Sigmoid colon (tissue), 7 donors: ENCODE measurements at places on chromosomes 5 and 9. TPM values are rescaled to one million over a fixed set of nuclear protein-coding genes. Genes with fewer than 3 reads are reported as not detected.

DNA sequence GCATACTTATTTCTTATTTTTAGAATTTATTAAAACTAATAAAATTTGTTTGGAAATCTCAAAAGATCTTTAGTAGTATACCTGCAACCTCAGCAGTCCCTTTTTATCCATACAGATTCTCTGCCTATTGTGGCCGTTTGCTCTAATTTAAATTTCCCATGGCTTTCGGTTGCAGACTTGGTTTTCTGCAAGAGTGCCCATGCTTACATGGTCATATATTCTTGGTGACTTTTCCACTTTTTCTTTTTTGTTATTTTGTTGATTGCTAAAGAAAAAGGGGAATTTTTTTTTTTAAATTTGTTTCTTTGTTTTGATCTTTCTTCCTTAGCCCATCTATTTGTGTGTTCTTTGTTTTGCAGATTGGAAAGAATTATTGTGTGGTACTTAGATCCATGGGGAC lies 20.6 kb downstream of the ZCCHC7 start:
- DNase-seq: no peak

- no peak for DNase-seq
These were observed 241.1 kb downstream of the GADD45G start for GRCh38 chr9:89845862-89846261.

GRCh38 chr5:10663489-10664179 lies 97.4 kb downstream of the DAP start:
- DNase-seq: peak; percentile 55

DNA sequence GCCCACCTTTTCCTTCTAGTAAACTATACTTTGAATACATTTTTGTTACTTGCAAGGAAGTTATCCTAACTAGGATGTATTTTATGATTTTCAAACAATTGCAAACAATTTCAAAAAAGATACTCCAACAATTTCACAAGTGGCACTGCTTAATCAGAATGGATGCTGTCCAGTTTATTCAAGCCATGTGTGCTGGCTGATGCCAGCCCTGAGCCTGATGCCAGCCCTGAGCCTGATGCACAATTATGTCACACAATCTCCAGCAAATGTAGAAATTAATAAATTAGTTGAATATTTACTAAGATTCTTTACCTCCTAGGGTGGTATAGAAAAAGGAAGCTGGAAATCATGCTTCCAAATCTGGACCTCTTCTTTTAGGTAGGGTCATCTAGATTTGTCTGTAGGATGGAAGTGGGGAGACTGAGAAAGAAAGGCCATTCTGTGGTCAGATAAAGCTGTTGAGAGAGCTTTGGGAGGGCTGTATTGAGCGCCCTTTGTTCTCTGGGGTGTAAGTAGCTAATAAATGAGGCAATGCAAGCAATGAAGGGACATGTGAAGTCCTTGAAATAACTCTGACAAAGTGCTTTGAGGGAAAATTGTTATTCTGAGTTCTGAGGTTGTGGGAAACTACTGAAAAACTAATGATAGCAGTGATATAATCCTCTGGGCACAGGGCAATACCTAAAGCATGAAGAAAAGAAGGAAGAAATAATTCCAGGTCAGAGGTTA lies 5.8 kb upstream of the C6 start:
- no peak for DNase-seq

Gene SH3TC2
- 2.3 TPM for total RNA-seq

GRCh38 chr5:27479859-27480258 lies 441.5 kb upstream of the CDH9 start:
- no peak for DNase-seq

Gene SMIM33
- not detected for total RNA-seq

Gene SOHLH1
- total RNA-seq: not detected

Gene IL12B
- total RNA-seq: not detected

DNA sequence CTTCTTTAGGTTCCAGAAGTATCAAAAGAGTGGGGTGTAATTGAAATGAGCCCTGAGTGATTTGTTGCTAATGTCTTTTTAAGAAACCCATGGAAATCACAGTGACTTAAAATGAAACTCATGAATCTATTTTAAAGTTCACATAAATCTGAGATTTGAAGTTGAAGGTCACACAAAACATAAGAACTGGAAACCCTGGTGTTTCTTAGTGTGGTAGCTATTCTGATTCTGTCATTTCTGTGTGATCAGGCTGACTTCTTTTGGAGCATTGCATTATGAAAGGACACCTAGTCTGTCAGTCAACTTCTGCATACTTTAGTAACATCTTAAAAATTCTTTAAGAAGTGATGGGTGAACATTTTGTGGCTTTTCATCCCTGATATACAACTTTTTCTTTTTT lies 448.8 kb downstream of the TLE4 start:
- no peak for DNase-seq

DNA sequence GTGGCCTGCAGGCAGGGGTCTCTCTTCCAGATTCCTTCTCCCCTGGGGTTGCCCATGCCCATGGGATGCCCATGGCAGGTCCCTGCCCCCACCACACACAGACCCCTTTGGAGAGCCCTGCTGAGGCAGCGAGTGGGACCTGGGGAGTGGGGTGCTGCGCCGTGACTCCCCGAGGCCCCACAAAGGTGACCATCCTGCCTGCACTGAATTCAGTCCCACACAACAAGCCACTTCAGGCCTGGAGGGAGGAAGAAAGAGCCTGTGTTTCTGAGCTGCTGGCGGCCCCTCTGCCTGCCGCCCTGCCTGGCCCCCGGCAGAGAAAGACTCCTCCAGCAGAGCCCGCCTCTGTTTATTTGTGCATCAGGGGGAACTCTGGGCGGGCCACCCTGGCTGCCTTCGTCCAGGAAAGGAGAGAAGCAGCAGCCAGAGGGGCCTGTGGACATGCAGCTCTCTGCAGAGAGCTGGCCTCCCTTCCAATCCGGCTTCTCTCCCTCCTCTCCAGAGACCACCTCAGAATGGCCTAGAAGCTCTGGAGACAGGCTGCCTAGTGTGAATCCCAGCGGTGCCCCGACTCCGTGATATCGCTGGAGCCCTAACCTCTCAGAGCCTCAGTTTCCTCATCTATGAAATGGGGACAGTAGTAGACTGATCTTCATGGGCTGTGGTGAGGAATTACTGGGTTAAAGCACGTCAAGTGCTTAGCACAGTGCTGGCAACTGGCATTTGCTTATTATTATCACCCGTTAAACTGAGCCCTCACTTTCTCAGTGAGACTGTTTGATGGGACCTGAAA lies 72.9 kb downstream of the COL27A1 start:
- no peak for DNase-seq

Gene ADCY2
- 5.7 TPM for total RNA-seq

GRCh38 chr9:94865582-94866452 lies 139.3 kb downstream of the AOPEP start:
- peak; percentile 83 for DNase-seq

Gene JAK2
- 29.3 TPM for total RNA-seq

- DNase-seq: no peak
These were observed 28.8 kb downstream of the LPCAT1 start for GRCh38 chr5:1494780-1495524.

GRCh38 chr9:133253268-133253667 lies 21.7 kb downstream of the ABO start:
- DNase-seq: no peak

DNA sequence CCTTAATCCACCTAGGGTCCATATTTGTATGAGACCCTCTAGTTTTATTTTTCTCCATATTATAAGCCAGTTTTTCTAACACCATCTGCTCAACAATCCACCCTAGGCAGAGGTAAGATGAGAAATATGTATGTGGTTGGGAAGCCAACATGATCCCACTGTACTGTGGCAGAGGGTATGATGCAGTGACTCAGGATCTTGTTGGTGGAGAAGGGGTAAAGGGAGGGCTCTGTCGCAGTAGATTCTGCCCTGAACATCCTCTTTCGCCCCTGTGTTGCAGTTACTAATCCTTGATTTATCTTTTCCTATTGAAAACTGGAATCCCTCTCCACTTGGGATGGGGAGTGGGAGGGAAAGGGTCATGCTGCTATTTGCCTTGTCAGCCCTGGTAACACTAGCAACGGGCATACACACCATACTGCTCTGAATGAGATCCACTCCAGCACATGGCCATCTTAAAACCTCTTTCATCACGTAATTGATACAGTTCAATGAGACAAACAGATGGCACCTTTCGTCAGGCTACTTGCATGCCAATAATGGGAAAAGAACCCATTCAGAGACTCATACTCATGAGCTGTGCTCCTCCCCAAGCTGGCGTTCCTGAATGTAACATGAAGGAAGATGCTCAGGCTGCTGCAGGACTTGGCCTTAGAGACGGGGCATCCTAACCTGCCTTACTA lies 63.0 kb downstream of the ADAMTS12 start:
- no peak for DNase-seq

DNA sequence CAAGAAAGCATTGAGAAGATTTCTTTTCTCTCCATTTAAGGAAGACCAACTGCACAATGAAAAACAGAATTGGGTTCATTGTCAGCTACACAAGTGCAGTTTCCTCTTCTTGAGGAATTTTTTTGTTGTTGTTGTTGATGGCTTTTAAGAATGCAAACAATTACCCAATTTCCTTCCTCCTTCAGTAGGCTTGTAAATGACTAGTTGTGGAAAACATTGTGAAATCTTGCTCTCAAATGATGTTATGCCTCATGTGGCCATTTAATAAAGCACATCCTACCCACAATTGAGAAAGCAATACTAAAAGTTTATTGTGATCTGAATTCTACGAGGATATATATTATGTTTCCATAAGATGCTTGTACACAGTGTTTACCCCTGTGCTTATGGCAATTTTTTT lies 171.6 kb downstream of the FAM174A start:
- DNase-seq: no peak

GRCh38 chr5:111580956-111581355 lies 68.6 kb upstream of the STARD4 start:
- no peak for DNase-seq

Gene CCNJL
- total RNA-seq: 5.3 TPM

Gene FOXD4L5
- not detected for total RNA-seq

DNA sequence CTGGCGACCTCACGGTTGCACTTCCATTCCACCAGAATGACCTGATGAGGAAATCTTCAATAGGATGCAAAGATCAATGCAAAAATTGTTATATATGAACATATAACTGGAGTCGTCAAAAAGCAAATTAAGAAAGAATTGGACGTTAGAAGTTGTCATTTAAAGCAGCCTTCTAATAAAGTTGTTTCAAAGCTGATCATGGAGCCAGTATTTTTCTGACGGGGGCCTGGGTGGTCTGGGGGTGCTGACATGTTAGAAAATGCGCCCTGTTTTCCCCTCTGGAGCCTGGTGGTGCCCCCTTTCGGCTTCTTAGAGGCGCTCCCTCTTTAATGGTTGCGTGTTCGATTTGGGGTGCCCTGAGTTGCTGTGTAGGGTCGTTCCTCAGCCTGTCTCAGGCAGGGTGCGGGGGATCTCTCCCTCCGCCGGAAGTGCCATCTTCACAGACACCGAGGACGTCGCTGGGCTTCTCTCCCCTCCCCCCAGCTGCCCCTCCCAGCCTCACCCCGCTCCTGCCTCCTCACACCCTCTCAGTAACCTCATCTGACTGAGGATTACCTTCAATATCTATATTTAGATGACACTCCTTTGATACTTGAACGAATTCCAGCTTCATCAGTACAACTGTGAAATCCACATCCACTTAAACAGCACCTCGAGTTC lies 18.3 kb downstream of the PTGES2 start:
- DNase-seq: peak; percentile 32

- no peak for DNase-seq
These were observed 140.8 kb downstream of the SLC12A2 start for GRCh38 chr5:128224336-128224735.

GRCh38 chr9:34642679-34643078 lies 3.8 kb upstream of the GALT start:
- DNase-seq: no peak

Gene RUSC2
- 47.1 TPM for total RNA-seq

Gene LVRN
- total RNA-seq: 3.9 TPM

DNA sequence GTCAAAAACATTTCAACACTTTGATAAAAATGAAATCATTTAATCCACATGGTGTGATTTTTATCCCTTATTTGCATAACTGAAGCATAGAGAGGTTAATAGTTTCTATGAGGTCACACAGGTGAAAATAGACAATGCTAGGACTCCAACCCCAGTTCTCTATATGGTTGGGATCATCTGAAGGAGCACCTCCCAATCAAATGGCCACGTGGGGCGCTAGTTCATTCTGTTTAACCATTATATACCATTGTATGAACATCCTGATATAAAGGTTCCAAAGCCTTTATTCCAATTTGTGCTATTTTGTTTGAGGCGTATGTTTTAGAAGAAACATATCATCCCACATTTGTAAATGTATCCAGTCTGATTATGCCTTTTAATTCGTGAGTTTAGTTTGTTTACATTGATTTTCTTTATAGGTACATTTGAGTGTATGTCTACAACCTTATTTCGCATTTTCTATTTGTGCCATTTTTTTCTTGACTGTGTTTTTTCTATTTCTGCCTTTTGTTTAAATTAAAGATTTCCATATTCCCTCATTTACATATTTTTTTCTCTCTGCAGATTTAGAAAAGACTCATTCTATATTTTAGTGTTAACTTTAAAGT lies 1092.0 kb downstream of the MAT2B start:
- no peak for DNase-seq

Gene FST
- total RNA-seq: 3.5 TPM

GRCh38 chr9:6355728-6356127 lies 27.6 kb downstream of the TPD52L3 start:
- DNase-seq: no peak

DNA sequence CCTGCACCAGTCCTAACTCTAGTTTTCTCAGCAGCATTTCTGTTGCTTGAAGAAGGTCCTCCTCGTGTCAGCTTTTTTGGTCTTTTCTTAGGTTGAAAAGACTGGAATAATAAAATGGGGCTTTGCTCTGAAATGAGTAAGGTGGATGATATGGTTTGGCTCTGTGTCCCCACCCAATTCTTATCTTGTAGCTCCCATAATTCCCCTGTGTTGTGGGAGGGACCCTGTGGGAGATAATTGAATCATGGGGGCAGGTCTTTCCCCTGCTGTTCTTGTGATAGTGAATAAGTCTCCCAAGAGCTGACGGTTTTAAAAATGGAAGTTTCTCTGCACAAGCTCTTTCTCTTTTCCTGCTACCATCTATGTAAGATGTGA lies 53.6 kb downstream of the LIX1 start:
- DNase-seq: no peak

Gene PGM5
- total RNA-seq: 649 TPM

Gene GDA
- total RNA-seq: under 0.01 TPM

DNA sequence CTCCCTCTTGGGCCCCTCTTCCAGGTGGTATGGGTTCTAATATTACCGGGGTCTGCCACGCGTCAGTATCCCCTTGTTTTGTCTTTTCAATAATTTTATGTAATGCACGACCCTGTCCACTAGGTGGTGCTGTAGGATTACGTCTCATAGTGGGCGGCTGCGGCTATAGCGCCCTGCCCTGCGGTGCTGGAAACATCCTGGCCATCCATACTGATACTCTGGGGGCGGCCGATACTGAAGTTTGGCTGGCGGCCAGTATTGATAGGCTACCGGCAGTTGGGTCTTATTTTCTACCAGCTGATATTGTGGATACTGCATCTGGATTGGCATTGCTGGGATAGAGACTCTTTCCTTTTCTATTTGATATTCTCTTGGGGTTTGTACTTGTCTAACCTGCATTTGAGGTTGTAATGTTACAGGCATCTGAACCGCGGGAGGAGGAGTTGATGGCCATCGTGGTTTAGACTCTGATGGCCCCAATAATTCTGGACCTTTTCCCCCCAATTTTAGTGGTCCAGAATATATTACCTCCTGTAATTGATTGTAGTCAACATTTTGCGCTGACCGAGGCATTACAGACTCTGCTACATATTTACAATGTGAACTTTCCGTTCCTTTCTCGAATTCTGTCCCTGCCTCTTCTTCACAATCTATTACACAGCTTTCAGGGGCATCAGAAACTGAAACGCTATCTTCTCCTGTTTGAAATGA lies 3.3 kb upstream of the TMEM141 start:
- peak; percentile 86 for DNase-seq

- DNase-seq: peak; percentile 85
These were observed 679 bp downstream of the B4GALT1 start for GRCh38 chr9:33166231-33167083.

Gene SYNPO
- total RNA-seq: 7.1 TPM
